ENCODE measurements at places on chromosomes 7 and 10. TPM values are rescaled to one million over a fixed set of nuclear protein-coding genes. Genes with fewer than 3 reads are reported as not detected.
A peak's percentile ranks its signal among the peaks of the same experiment; 100 is the strongest.

The GPR158 gene
- total RNA-seq = not detected

The ADRA2A gene
- total RNA-seq = not detected

The TMEM176B gene
- not detected for total RNA-seq

The VPS37D gene
- total RNA-seq = 0.39 TPM

The TRIM4 gene
- 23.9 TPM for total RNA-seq

The LLCFC1 gene
- not detected for total RNA-seq

The HOXA4 gene
- total RNA-seq = not detected

The GCK gene
- total RNA-seq = 1.3 TPM

DNA sequence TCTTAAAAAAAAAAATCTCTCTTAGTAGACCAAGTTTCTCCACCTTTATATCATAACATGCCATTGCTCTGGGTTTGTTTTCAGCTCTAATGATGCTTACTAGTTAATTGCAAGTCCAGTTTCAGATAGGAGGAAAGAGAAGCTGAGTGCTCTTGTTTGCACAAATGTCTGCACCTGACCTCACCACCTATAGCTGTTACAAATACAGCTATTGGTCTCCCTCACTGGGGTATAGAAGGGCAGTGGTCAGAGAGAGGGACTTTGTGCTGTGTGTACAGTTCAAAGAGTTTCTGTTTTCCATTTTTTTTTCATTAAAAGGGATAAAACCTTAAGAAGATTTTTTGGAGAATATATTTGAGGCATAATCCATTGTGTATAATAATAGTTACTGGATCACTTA, 52.7 kb downstream of the TAS2R16 start:
- H3K27me3 ChIP-seq = no peaks in the 10 kb centered on the region
- H3K4me3 ChIP-seq = no peak overlapping the region
- no peak for DNase-seq
- no peaks in the 10 kb centered on the region for H3K36me3 ChIP-seq
- no peak overlapping the region for H3K27ac ChIP-seq

- H3K4me1 ChIP-seq = no peaks in the 10 kb centered on the region
- H3K4me3 ChIP-seq = no peak overlapping the region
- DNase-seq = no peak
- no peaks in the 10 kb centered on the region for H3K27me3 ChIP-seq
Observed at GRCh38 chr10:53646525-53646924, 873.9 kb upstream of the MBL2 start.

GRCh38 chr10:131436458-131436857, 124.9 kb upstream of the TCERG1L start:
- no peaks in the 10 kb centered on the region for H3K36me3 ChIP-seq
- peaks cover 4% of the 10 kb centered on the region for H3K27me3 ChIP-seq
- no peak overlapping the region for H3K4me3 ChIP-seq
- H3K27ac ChIP-seq = no peak overlapping the region
- DNase-seq = no peak
- no peaks in the 10 kb centered on the region for H3K4me1 ChIP-seq

- H3K27me3 ChIP-seq = no peaks in the 10 kb centered on the region
- no peaks in the 10 kb centered on the region for H3K4me1 ChIP-seq
- no peaks in the 10 kb centered on the region for H3K36me3 ChIP-seq
- no peak overlapping the region for H3K4me3 ChIP-seq
- no peak for DNase-seq
Observed at GRCh38 chr7:114312649-114313048, 102.0 kb upstream of the FOXP2 start.

- H3K4me1 ChIP-seq = peaks cover 12% of the 10 kb centered on the region
- no peak overlapping the region for H3K4me3 ChIP-seq
- no peak for DNase-seq
- H3K27me3 ChIP-seq = peaks cover 2% of the 10 kb centered on the region
Observed at GRCh38 chr7:102303669-102304422, 17.2 kb downstream of the SH2B2 start.

GRCh38 chr10:5779730-5780129, 33.5 kb downstream of the GDI2 start:
- no peaks in the 10 kb centered on the region for H3K27me3 ChIP-seq
- H3K36me3 ChIP-seq = peaks cover 79% of the 10 kb centered on the region
- H3K4me3 ChIP-seq = no peak overlapping the region
- H3K4me1 ChIP-seq = peaks cover 76% of the 10 kb centered on the region
- DNase-seq = peak; percentile 11

- H3K36me3 ChIP-seq = no peaks in the 10 kb centered on the region
- no peaks in the 10 kb centered on the region for H3K4me1 ChIP-seq
- peaks cover 2% of the 10 kb centered on the region for H3K27me3 ChIP-seq
Observed at GRCh38 chr10:69416695-69417094, at the start of gene TACR2. Gene TACR2 (minus strand): TSS chr10:69416918. CDS start chr10:69416323, 595 bp downstream.

DNA sequence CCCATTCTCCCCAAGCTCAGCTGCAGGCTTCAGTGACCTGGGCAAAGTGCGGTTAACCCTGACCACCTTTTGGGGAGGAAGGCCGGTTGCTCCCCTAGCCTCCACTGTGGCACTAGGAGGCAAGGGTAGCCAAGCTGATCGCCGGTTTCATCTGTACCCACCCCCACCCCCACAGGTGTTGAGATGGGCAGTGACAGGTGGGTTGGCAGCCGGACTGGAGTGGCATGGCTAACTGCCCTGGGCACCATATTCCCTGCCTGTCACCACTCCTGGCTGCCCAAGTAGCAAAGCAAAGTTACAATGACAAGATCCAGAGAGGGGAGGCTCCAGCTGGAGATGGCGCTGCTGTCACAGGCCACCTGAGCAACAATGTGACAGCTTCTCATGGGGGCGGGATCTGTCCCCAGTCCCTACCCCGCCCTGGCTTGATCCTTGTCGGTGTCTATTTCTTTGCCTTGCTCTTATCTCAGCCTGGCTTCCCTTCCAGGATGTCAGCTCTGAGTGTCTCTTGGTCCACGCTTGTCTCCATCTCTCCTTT, 27.0 kb upstream of the BMS1 start:
- DNase-seq = no peak
- no peak overlapping the region for H3K4me3 ChIP-seq
- peaks cover 46% of the 10 kb centered on the region for H3K27me3 ChIP-seq
- H3K4me1 ChIP-seq = peaks cover 5% of the 10 kb centered on the region
- H3K27ac ChIP-seq = no peak overlapping the region
- no peaks in the 10 kb centered on the region for H3K36me3 ChIP-seq

DNA sequence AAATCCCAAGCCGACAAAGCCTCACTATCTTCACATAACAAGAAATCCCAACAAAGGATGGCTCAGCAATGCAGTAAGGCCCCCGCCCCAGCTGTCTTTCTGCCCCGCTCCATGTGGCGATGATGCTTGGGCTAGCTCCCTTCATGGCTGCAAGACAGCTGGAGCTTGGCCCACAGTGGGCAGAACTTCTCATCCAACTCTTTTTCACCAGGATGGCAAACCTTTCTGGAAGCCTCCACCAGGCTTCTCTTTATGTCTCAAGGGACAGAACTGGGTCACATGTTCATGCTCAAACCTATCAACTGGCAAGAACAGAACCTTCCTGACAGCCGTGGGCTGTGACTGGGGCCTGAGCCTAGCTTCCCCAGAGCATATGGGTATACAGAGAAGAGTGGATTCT, 260.5 kb upstream of the MKLN1 start:
- H3K27me3 ChIP-seq = no peaks in the 10 kb centered on the region
- H3K27ac ChIP-seq = peak overlapping the region; percentile 69
- DNase-seq = no peak
- H3K4me1 ChIP-seq = peaks cover 68% of the 10 kb centered on the region

- H3K27ac ChIP-seq = no peak overlapping the region
- H3K36me3 ChIP-seq = peaks cover 3% of the 10 kb centered on the region
- DNase-seq = no peak
Observed at GRCh38 chr7:102132209-102132752, 154.4 kb upstream of the SH2B2 start.

- no peak overlapping the region for H3K4me3 ChIP-seq
- H3K27ac ChIP-seq = no peak overlapping the region
- no peaks in the 10 kb centered on the region for H3K4me1 ChIP-seq
- peaks cover 12% of the 10 kb centered on the region for H3K27me3 ChIP-seq
Observed at GRCh38 chr7:34747176-34747781, 89.3 kb downstream of the NPSR1 start.

- no peak overlapping the region for H3K4me3 ChIP-seq
- H3K4me1 ChIP-seq = no peaks in the 10 kb centered on the region
- H3K36me3 ChIP-seq = no peaks in the 10 kb centered on the region
- no peak overlapping the region for H3K27ac ChIP-seq
- peaks cover 2% of the 10 kb centered on the region for H3K27me3 ChIP-seq
Observed at GRCh38 chr7:114652041-114652440, 237.4 kb downstream of the FOXP2 start.

DNA sequence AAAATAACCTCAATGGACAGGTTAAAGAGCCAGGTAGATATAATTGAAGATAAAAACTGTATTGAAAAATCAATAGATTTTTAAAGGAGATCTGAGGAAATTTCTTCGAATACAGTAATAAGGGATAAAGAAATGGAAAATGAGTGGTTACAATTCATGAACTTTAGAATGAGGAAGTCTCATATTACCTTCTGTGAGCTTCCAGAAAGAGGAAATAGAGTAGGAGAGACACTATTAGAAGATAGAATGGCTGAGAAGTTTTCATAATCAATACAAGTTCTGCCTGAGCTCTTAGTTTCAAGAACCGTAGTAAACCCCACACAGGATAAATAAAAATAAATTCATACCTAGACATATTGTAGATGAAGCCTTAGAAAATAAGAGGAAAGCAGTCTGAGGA, 11.5 kb downstream of the SDK1 start:
- no peak for DNase-seq
- H3K27me3 ChIP-seq = peaks cover 2% of the 10 kb centered on the region
- no peak overlapping the region for H3K4me3 ChIP-seq
- no peaks in the 10 kb centered on the region for H3K4me1 ChIP-seq
- no peak overlapping the region for H3K27ac ChIP-seq

GRCh38 chr10:65788271-65788670, 1137.6 kb upstream of the LRRTM3 start:
- no peaks in the 10 kb centered on the region for H3K36me3 ChIP-seq
- no peak for DNase-seq
- H3K27me3 ChIP-seq = no peaks in the 10 kb centered on the region
- no peak overlapping the region for H3K4me3 ChIP-seq
